ENCODE measurements at places on chromosomes 12 and 14.

GRCh38 chr14:31122921-31123320 is 84.7 kb downstream of the HECTD1 start:
- no peak for DNase-seq

DNA sequence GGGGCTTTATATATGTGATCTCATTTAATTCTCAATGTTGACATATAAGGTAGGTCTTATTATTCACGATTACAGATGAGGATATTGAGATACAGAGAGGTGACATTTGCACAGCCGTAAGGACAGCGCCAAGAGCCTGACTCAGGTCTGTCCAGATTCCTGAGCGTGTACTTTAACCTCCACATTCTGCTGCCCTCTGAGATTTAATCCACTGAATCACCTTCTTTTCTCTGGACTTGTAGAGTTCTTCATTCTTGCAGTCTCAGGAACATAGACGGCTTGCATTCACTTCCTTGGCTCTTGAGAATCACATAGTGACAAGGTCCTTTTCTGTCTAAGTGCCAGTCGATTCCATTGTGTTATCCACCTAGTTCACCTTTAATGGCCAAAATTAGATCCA is 141.0 kb upstream of the ARHGAP5 start:
- no peak for DNase-seq

DNA sequence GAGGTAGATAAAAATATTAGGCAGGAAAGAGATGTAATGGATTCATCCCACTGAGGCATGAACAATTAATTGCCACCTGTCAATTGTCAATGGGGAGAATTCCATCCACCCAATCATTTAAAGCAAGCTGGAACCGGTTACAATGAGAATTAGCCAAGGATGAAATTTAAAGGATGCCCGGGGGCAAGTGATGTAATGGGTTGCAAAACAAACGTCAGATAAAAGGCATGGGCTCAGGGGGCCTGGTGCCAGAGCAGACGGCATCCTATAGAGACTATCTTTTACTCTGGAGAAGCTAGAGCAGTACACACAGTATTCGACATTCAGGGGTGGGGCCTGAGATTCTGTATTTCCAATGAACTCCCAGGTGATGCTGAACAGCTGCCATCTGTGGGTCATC is 80.5 kb upstream of the ZFP36L1 start:
- DNase-seq = no peak

DNA sequence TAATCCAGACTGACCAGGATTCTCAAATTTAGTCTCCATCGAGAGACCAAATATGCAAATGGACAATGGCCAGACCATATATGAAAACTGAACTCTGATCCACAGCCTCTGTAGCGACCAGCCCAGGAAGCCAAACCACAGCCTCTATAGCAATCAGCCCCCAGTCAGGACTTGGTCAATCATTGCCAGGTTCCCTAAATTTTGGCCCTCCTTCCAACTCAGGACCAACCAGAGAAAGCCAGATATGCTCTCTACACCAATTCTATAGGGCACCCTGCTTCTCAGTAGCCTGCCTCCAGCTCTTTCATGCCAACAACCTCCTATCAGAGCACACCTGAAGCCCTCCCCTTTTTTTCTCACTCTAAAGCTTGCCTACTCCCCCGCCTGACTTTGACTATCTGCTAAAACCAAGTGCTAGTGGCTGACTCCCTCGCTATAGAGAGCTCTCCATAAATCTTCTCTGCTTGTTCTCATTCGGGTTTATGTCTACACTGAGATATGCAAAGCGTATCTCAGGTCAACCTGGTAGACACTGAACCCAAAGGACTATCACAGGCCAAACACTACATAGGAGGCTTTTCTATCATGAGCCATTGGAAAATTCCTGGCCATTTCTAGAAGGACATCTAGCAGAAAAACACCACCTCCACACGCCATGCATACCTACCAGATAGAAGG is 110.5 kb upstream of the FUT8 start:
- no peak for DNase-seq

DNA sequence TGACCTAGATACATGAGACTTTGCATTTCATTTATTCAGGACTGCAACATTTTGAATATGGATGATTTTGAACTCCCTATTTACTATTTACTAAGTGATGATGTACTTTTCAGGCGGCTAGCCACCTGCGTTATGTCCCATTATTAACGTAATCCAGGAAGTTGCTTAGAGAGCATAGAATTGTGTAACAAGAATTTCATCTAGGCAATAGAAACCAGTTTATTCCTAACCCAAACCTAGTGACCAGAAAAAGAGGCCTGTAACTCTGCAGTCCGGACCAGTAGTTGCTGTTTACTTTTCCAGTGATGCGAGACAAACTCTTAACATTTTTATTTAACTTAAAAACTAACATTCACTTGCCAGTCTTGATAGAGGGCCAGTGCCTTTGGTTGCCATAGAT is 12.3 kb downstream of the NUDT4 start:
- DNase-seq = no peak

GRCh38 chr12:131222329-131223139 is 268.8 kb downstream of the ADGRD1 start:
- DNase-seq = no peak

- DNase-seq = no peak
These were observed 3.0 kb downstream of the ERO1A start for GRCh38 chr14:52692248-52692962.

DNA sequence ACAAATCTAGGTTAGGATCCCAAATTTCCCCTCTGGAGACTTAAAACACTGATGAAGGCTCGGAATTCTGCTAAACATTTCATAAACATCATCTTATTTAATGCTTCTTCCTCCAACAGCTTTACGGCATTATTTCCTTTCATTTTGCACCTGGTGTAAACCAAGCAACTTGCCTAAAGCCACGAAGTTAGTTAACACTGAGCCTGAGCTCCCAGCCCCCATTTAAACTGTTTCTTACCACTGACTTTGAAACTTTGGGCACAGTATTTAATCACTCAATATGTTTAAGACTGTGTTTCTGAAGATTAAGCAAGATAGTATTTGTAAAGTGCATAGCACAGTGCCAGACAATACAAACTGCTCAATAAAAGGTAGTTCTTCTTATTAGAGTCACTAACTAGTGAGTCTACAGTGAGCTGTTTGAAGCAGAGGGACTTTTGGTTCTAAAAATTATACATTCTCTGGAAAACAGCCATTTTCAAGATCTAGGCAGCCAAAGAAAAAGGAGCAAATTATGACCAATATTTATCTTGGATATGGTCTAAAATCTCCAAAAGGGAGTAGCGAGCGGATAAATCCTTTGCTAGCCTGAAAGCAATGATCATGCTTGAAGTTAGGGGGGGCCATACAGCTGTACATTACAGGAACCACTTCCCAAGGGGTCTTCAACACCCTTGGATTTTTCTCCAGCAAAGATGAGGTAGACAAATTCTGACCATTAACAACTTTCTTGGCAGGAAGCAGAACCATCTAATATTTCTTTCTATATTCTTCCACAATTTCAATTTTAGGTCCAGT is 4.0 kb downstream of the EGLN3 start:
- no peak for DNase-seq

DNA sequence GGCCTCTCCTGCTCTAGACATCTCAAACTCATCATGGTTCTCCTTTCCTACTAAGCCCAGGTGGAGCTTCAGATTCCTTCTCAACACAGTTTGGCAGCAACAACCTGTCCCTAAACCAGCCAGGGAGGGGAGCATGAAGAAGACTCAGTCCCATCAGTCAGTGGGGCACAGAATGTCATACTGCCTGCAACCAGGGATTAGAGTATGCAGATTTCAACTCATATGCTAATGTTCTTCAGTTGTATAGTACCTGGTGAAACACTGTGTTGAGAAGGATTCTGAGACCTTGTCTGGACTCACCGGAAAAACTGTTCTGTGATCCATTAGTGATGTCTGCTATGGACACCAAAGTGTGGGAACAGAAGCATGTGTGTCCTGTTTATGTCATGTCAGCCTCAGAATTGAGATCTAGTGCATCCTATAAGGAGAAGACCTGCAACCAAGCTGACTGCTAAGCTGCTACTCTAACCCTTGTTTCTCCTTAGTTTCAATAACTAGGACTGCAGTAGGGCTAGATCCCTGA is 43.6 kb downstream of the TRPV4 start:
- no peak for DNase-seq

GRCh38 chr12:90712671-90713070 is 242.3 kb downstream of the CCER1 start:
- no peak for DNase-seq

DNA sequence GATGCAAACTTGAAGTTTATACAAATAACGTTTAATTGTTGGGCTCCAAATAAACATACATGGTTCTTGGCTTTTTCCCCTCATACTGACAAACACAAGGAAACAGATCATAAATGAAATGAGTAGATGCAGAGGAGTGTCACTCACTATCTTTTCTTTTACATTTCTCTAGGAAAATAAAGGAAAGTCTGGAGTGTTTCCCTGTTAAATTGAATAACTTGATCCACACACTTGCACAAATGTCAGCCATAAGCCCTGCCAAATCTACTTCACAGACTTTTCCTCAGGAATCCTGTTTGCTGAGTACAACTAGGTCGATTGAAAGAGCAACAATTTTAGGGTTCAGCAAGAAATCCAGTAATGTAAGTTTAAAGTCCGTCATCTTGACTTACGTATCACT is 175.3 kb downstream of the PLCZ1 start:
- no peak for DNase-seq

DNA sequence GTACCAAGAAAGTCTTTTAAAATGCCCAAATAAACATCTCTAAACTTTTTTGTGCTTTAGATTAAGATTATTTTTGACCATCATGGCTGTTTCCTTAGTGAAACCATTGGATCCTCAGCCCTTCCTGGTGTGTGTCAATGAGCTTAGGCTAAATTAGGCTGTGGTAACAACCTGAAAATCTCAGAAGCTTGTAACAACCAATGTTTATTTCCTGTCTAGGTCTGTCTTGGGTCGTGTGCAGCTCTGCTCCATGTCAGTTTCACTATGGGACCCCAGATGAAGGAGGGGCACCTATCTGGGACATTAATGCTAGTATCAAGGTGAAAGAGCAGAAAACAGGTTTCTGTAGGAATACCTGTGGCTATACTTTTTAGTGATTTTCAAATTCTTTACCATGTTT is 49.9 kb downstream of the KCNMB4 start:
- DNase-seq = no peak

- DNase-seq = no peak
These were observed 57.0 kb downstream of the PLEKHG7 start for GRCh38 chr12:92759634-92760268.

DNA sequence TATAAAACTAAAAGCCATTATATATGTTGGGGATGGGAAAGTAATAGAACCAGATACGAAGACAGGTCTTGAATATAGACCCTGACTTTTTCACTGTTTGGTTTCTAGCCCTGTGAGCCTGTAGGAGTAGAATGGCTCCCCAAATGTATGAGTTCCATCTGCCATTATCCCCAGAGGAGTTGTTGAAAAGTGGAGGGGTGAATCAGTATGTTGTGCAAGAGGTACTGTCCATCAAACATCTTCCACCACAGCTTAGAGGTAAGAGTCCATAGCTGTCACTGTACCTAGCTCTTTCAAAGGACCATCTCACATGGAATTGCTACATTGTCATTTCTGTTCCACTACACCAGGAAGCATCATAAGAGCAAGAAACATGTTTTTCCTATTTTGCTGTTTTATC is 1.1 kb downstream of the NCAPD2 start:
- no peak for DNase-seq

GRCh38 chr14:88164906-88165534 is 158.0 kb downstream of the KCNK10 start:
- no peak for DNase-seq

- DNase-seq = no peak
These were observed 132.9 kb upstream of the DAAM1 start for GRCh38 chr14:59055439-59056045.

DNA sequence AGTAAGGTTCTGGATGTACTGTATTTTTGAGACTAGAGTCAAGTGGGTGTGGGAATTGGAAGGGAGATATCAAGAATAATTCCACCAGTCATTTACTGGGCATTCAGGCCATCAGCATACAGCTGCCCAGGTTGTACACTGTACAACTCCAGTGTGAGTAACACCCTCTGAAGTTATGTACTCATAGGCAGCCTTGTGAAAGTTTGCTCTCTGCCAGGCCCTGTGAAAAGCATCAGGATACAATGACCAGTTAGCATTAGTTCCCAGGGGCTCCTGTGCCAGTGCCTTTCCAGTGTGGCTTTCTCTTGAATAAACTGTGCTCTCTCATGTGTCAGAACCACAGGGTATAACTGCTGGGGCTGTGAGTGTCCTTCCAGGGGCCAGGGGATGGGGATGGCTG is 89.7 kb downstream of the LGMN start:
- no peak for DNase-seq

GRCh38 chr12:517538-517937 is 57.8 kb downstream of the B4GALNT3 start:
- DNase-seq = no peak

All from stimulated activated CD4-positive, alpha-beta T cell treated with anti-CD3 and anti-CD28 coated beads, TNF-alpha, amount 100 ng/mL, for 4 hours (primary cell).